ENCODE measurements at places on chromosomes 2 and 18.
A peak's percentile ranks its signal among the peaks of the same experiment; 100 is the strongest.

GRCh38 chr2:168948621-168949212 lies 47.6 kb downstream of the G6PC2 start:
- DNase-seq, result peak; percentile 19

- DNase-seq, result no peak
Observed at GRCh38 chr2:660586-661359, 16.4 kb downstream of the TMEM18 start.

GRCh38 chr2:37318401-37318800 lies 6.2 kb downstream of the PRKD3 start:
- DNase-seq, result peak; percentile 20

- peak; percentile 68 for DNase-seq
Observed at GRCh38 chr2:96116424-96116878, at the start of gene ADRA2B. ADRA2B (minus strand) TSS chr2:96116571; CDS start chr2:96116149, 422 bp downstream.

DNA sequence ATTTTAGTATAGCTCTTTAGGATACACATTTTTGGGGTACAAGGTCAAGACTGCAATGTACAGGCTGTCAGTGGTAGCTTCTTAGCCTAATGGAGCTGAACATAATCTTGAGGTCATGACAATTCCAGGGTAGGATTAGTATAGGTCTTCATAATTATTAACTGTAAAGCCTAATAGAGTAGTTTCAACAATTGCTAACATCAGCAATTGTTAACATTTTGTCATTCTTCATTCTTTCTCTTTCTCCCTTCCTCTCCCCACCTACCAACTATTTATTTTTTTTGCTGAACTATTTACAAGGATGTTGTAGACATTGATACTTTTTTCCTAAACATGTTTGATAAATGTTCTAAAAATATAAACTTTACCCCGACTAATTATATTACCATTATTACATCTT lies 461.3 kb upstream of the DCC start:
- no peak for DNase-seq

GRCh38 chr2:240146141-240146561 lies 5.7 kb upstream of the OTOS start:
- peak; percentile 16 for DNase-seq

DNA sequence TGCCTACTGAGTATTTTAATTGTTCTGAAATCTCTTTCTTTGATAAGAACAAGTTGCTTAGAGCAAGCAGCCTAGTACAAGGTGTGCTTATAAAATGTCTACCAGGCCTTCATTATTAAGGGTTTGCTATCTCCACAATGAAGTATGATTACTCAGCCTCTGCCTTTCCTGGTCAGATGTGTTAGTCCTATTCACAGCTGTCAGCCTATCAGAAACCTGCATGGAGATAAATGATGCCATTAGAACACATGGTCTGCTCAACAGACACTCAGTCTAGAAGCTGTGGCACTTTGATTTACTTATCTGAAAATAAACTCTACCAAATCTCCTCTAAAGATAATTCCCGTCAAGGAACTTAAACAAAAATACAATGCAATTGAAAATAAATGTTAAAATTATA lies 448.7 kb downstream of the ERBB4 start:
- no peak for DNase-seq

DNA sequence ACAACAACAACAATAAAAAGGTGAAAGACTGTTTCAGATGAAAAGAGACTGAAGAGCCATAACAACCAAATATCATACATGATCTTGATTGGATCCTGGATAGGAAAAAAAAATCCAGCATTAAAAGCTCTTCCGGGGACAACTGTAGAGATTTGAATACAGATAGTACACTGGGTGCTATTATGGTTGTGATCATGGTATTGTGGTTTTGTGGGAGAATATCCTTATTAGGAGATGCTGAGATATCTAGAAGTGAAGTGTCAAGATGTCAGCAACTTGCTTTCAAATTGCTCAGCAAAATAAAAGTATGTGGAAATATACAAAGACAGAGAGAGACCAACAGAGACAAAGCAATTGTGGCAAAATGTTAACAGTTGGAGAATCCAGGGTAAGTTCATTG lies 15.5 kb upstream of the SPATA3 start:
- no peak for DNase-seq

DNA sequence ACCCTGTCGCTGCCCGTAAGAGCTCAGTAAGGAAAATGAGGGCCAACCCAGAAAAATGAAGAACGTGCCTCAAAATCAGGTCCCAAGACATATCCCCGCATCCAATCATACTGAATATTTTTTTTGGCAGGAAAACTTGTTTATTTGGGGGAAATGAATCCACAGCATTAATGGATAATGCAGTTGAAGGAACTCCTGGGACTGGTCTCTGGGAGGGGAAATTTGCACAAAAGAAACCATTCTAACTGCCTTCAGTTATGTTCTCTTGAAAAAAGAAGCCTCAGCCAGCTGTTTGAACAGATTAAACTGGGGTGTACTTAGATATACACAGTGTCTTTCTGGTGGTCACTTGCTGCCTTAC lies 61.3 kb downstream of the SPRED2 start:
- DNase-seq, result no peak

DNA sequence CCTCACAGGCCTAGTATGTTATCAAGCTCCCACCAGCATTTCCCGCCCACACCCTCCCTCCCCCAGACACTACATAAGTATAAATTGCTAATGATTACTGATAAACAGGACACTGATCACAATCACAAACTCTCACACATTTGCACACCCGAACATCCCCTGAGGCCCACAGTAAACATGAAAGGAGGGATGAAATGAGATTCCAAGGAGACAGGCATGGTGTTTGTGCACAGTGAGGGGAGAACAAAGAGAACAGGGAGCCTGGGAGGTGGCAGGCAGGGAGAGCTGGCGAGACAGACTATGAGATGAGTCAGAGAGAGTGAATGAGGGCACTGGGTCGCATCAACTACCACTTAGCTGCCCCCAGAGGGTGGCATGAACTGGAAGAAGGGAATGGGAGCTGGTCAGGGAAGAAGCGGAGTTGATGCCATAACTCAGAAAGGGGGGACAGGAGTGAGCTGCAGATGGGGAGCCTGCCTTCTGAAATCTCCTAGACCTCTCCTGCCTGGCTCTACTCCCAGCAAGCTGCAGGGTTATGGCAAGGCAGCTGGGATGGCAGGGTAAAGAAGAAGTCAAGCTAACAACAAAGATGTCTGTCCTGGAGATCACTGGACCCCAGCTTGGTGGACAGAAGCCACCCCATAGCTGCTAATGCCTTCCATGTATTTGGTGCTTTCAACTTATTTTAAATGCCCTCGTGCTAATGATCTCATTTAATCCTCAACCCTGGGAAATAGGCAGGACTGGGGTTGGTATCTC lies 5.1 kb downstream of the KIF3C start:
- peak; percentile 78 for DNase-seq

DNA sequence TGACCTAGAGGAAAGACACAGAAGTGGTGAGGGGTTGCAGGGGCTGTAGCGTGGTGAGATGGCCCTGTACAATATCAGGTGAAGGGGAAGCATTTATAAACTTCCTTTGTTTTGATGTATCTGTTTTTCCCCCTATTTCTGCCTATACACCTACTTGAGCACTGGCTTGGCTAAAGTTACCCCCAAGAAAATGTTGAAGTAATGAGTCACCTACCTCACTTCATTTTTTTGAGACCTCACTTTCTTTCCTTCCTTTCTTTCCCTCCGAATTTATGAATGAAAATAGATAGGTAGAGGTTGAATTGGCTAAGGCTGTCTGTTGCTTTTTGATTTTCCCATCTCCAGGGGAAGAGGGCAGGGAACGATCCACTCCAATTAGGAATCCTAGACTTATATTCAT lies 231.1 kb upstream of the EPAS1 start:
- peak; percentile 38 for DNase-seq

DNA sequence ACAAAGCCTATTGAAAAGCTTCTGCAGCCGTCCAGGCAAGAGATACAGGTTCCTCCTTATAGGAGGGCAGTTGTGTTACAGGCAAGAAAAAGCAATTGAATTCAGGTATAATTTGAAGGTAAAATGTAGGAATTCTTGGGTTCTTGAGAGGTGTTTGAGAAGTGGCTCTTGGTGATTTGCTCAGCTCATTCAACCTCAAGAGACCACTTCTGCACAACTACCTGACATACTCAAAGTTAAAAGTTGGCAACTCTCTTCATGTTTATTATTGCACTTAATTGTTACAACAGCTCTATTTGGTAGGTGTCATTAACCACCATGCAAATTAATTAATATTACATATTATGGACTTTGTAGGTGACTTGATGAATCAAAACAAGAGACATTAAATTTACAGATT lies 753.2 kb downstream of the ADCYAP1 start:
- DNase-seq, result no peak

GRCh38 chr18:11520536-11520935 lies 88.9 kb upstream of the SLC35G4 start:
- DNase-seq, result peak; percentile 65

DNA sequence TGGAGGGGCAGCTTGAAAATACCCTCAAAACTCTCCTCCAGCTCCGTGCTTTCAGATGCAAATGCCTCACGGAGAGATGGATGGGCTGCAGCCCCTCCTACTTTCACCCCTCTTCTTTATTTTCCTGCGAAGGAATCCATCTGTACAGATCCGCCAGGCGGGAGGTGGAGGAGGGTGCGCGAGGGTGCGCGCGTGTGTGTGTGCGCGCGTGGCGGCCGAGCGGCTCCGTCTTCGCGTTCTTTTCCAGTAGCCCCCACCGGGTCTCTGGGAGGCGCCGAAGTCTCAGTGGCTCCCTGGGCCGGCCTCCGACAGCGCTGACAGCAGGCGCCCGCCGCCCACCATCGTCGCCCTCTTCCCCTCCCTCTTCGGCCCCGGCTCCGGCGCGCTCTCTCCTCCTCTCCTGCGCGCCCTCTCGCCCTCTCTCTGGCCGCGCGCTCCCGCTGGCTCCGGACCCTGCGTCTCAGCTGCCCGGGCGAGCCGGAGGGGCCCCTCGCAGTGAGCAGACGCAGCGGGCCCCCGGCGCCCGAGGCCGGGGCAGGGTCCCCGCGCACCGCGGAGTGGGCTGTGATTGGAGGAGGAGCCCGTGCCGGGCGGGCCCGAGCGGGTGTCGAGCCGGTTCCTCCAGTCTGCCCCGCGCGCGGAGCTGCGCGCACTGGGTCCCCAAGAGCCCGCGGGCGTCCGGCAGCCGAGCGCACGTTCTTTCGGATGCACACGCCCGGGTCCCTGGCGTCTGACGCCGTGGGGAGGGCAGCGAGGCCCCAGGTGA lies at the start of gene CDH7:
Gene CDH7, plus strand, starts transcription at position 624 of the 766 bp plus-strand sequence. CDS start 11,831 bp downstream, outside the sequence.
- DNase-seq, result peak; percentile 60

DNA sequence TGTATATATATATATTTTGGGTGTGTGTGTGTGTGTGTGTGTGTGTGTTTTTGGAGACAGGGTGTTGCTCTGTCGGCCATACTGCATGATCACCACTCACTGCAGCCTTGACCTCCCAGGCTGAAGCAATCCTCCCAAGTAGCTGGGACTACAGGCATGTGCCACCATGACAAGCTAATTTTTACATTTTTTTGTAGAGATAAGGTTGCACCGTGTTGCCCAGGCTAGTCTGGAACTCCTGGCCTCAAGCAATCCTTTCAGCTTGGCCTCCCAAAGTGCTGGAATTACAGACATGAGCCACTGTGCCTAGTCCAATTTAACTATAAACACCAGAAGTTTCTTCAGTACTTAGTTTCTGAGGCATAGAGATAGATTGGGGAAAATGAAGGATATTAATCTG lies 18.3 kb downstream of the LIMS1 start:
- no peak for DNase-seq

DNA sequence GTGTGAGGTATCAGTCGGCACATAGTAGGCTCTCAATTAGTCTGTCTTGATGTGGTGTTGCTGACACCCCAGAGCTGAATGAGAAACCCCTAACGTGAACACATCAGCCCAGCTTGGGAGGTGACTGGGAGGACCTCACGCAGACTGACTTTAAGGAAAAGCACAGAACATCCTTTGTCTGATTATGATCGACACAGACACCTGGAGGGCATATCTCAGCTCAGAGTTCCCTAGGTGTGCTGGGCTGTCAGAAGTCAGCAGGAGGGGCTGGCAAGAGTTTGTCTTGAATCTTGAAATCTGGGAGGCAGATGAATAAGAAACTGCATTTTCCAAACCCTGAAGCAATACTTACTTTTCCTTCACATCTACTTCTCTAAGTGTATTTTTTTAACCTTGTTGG lies 16.8 kb upstream of the MYCN start:
- DNase-seq, result no peak

GRCh38 chr2:218806346-218806978 lies 24.5 kb downstream of the CYP27A1 start:
- peak; percentile 96 for DNase-seq

DNA sequence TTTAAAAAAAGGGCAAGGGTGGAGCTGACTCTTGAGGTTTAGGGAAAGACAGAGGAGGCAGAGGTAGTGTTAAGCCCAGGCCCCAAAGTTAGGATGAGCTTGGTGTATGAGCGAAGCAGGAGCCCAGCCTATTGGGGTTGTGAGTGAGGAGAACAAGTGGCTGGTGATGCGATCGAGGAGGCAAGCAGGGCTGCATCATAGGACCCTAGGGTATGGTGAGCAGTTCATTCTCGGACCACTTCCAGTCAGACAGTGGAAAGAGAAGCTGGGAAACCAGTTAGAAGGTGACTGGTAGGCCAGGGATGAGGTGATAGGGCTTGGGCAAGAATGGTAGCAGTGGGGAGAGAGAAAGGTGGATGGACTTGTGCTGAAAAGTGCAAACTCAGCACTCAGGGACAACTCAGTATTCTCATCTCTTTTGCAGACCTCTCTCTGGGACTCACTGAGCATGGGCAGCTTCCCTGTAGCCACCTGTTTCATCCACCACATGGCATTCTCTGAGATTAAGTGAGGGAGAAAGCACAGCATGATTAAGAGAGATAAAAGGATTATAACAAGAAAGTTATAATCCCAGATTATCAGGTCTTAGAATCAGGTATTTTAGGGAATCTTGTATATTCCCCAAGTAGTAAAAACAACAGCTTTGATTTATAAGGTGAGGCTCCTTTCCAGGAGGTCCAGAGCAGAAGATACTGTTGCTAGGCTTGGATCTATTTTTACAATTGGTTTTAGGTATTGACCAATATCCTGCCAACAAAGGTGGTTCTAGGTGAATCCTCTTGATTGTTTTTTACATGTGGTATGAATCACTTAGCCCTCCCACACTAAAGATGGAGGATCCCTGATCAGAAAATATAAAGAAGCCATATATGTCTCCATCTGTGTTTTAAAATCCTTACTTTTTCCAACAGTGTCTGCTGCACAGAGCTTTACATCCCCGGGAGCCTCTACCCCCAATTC lies 38.3 kb downstream of the XRCC5 start:
- no peak for DNase-seq

DNA sequence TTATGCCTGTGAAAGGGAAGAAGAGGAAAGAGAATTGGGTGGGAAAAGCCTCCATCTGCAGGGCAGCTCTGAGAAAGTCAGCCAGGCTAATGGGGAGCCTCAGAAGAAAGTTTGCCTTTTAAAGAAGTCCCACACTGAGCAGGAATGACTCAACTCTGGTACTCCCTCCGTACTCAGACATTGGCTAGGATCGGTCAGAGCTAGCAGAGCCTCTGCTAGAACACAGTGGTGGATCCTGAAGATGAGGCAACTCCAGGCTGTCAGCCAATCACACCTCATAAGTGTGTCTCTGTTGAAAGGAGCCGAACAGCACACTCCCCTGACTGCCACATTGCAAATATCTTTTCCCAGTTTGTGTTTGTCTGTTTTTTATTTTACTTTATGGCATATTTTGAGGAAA lies 96.9 kb downstream of the HNRNPLL start:
- peak; percentile 16 for DNase-seq

GRCh38 chr2:69817729-69818501 lies 11.5 kb upstream of the GMCL1 start:
- DNase-seq, result no peak
